ENCODE measurements at places on chromosomes 2 and 18.

DNA sequence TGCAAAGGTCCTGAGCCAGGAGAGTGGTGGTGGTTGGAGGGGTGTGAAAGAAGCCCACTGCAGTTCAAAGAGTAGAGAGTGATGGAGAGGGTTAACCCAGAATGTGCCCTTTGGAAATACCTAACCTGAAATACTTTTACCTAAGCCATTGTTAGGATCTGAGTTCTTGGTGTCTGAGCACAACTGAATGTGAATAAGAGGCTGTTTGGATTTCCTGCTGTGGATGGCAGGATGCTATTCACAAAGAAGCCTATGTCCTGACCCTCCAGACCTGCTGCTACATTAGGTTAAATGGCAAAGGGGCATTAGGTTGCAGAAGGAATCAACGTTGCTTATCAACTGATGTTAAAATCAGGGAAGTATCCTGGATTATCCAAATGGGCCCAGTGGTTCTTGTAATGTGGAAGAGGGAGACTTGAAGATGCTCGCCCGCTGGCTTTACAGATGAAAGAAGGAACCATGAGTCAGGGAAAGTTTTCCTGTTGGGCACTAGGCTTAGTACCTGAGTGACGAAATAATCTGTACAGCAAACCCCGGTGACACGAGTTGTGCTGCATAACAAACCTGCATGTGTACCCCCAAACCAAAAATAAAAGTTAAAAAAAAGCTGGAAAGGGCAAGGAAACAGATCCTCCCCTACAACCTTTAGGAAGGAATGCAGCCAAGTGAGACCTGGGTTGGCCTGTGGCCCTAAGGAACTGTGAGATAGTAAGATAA, 27.2 kb downstream of the ITGA6 start:
- no peak for DNase-seq

DNA sequence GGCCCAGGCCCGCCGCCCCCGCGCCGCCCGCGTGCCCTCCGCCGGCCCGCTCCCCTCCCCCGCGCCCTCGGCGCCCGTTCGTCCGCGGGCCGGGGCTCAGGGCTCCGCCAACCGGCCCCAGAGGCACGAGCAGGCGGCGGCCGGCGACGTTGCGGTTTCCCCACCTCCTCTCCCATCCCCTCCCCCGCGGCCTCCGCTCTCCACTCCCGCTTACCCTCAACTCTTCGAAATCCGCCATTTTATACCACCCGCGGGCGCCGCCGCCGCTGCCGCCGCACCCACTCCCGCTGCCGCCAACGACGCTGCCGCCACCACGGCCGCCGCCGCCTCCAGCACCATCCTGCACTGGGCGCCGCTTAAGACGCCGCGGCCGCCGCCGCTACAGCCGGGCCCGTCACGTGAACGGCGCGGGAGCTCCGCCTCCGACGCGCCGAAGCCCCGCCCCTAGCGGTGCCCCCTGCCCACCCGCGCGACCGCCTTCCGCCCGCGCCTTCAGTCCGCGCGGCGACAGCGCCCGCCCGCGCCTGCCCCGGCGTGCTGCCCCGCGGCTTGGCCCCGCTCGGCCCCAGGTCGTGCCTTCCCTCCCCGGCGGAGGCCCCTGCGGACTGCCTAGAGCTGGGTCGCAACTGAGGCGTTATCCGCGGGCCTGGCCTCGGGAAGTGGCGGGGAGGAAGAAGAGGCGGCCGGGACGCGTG, at the start of the genes KATNAL2 and PIAS2:
KATNAL2 (plus strand) TSS at position 495 of the 695 bp plus-strand sequence. CDS start 29,271 bp downstream, outside the sequence.
PIAS2 (minus strand) TSS at position 400 of the 695 bp plus-strand sequence; CDS start at position 238, 162 bp downstream.
- DNase-seq, result peak; percentile 50

DNA sequence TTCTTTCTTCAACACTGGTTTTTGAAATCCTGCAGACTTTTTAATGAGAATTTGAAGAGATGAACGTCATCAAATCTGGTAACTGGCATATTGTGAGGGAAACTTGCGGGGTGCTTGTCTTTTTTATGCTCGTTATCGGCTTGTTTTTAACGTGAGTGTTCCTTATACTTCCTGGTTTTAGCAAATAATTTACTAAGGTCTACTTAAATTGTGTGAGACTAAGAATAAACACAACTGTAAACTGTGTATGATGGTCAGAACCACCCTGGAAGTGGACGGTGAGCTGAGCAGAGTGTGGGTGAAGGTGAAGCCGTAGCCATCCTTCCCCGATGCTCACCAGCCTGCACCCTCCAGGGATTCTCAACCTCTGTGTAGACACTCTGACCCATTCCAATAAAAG, 82.3 kb upstream of the CDC42EP3 start:
- DNase-seq, result no peak

GRCh38 chr18:48079885-48080284, 149.4 kb upstream of the SMAD2 start:
- no peak for DNase-seq

DNA sequence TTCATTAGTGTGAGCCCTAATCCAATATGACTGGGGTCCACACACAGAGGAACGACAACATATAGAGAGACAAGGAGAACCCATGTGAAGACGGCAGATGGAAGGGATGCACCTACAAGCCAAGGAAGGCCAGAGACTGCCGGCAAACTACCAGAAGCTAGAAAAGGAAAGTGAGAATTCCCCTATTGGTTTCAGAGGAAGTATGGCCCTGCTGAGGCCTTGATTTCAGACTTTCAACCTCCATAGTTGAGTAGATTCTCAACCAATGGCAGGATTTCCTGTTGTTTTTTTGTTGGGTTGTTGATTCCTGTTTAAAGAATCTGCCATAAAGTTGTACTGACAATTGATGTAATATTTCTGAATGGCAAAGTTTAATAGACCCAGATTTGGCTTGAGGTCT, 241.5 kb downstream of the SATB2 start:
- no peak for DNase-seq

DNA sequence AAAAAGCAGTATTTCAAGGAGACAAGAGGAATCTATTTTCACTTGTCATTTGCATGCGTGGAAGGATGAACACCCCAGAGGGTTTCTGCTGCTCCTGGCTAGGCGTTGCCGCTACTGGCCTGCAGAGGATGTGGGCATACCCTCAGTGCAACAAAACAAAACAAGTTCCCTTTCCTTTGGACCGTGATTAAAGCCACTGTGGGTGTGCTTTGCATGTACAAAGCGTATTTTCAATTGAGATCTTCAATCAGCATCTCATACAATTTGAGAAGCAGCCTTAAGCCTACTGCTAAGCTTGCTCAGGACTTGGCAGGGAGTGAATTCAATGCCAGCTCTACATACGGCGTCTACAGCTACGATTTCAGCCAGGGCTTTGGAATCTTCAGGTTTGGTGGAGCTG, 298.4 kb downstream of the LPIN1 start:
- DNase-seq, result no peak

- DNase-seq, result no peak
These were observed 135.0 kb downstream of the TANC1 start for GRCh38 chr2:159103411-159103810.

GRCh38 chr2:10355471-10356438, 53.1 kb downstream of the HPCAL1 start:
- no peak for DNase-seq

GRCh38 chr2:193561054-193561453, 1366.3 kb upstream of the TMEFF2 start:
- no peak for DNase-seq

- DNase-seq, result no peak
These were observed 82.8 kb downstream of the ZNF516 start for GRCh38 chr18:76412010-76412817.

DNA sequence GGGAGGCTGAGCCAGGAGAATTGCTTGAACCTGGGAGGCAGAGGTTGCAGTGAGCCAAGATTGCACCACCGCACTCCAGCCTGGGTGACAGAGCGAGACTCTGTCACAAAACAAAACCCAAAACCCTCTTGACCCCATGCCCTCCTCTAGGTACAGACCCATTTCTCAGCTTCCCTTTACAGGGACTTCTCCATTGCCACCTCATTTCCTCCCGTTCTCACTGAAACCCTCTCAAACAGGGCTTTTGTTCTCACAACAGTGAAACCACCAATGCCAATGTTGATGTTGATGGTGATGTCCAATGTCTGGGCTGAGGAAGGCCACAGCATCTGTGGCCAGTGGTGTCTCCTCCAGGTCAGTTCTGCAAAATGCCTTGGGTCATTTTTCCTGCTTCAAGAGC, 69.0 kb upstream of the ZCCHC2 start:
- DNase-seq, result no peak

GRCh38 chr2:15819562-15820256, 120.6 kb upstream of the MYCN start:
- no peak for DNase-seq

- DNase-seq, result no peak
These were observed 35.8 kb upstream of the METTL21A start for GRCh38 chr2:207660994-207661393.

GRCh38 chr2:235538981-235539380, 45.1 kb downstream of the AGAP1 start:
- DNase-seq, result no peak

DNA sequence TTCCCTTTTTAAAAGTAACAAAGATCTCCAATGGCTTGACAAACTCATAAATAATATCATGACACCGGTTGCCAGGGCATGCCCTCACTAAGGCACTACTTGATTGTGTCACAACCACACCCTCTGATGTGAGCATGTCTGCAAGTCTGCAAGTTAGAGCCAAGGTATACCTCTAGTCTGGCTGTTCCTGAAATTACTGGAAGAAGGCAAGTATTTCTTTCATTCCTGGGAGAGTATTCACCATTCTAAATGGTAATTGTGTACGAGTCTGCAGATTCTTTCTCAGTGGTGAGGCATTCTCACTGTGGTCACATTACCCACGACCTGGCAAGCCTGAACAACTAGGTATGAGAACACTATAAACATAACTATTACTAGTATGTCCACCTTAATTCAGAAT, 25.7 kb upstream of the RNU4ATAC start:
- no peak for DNase-seq

DNA sequence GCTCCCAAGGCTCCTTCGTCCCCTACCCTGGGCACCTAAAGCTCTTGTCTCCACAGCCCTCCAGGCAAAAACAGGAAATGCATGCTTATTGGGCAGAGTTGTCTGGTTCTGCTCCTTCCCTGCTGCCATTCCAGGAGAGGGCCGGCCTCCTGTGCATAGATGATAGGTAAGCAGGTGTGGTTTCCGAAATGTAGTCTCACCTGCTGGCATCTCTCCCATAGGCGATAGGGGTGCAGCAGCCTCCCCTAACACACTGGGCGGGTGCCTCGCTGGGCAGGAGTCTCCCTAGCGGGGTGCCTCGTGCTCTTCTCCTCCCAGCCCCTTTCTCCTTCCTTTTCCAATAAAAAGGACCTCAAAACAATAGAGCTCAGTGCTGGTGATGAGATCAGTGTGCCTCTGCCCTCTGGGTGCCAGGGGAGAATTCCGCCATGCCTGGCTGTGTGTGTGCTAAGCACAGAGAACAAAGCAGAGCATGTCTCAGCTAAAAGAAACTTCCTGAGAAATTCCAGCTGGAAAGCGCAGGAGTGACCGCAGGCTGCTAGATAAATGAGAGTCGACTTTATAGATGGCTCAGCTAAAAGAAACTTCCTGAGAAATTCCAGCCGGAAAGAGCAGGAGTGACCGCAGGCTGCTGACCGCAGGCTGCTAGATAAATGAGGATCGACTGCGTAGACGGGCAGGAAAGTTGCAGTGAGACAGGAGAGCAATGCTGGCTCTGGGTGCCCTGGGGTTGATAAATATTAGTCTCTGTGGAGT, 11.3 kb upstream of the PXDN start:
- no peak for DNase-seq

GRCh38 chr2:9423922-9424272, 443 bp downstream of the CPSF3 start:
- DNase-seq, result no peak

- no peak for DNase-seq
These were observed 28.2 kb downstream of the SOX11 start for GRCh38 chr2:5720426-5720825.

GRCh38 chr2:150621526-150622213, 134.2 kb upstream of the RND3 start:
- DNase-seq, result no peak

GRCh38 chr2:6828299-6828584, 37.5 kb downstream of the CMPK2 start:
- DNase-seq, result peak; percentile 13

- no peak for DNase-seq
These were observed 505.9 kb downstream of the ERBB4 start for GRCh38 chr2:212032536-212033219.

GRCh38 chr2:220962556-220962955, 609.5 kb downstream of the EPHA4 start:
- DNase-seq, result no peak

DNA sequence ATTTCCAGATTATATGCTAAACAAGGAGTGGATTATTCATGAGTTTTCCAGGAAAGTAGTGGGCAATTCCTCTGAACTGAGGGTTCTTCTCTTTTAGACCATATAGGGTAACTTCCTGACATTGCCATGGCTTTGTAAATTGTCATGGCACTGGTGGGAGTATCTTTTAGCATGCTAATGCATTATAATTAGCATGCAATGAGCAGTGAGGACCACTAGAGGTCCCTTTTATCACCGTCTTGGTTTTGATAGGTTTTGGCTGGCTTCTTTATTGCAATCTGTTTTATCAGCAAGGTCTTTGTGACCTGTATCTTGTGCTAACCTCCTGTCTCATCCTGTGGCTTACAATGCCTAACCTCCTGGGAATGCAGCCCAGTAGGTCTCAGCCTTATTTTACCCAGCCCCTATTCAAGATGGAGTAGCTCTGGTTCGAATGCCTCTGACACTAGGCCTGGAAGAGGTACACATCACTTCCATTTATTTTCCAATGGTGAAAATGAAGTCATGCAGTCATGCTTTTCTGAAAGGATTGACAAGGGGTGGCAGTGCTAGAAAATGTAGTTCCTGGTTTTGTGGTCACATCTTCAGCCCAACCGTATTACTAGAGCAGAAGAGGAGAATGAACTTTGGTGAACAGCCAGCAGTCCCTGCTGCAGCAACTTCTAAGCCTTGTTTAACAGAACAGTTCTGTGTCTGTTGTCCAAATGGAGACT, 26.6 kb upstream of the ITGA4 start:
- no peak for DNase-seq

GRCh38 chr2:217248312-217248935, 388.6 kb upstream of the TNP1 start:
- no peak for DNase-seq

DNA sequence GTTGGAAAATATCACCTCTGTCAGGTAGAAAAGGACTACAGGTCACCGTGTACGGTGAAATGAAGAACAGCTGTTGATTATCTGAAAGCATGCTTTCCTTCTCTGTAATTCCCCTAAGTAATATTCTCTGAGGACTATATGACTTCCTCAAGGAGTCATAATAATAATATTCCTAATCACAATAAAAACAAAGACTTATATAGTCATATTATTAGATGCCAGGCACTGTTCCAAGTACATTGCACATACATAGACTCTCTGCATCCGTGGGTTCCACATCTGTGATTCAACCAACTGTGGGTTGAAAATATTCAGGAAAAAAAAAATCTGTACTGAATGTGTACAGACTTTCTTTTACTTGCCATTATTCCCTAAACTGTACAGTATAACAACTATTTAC, 512.4 kb upstream of the ID2 start:
- no peak for DNase-seq

DNA sequence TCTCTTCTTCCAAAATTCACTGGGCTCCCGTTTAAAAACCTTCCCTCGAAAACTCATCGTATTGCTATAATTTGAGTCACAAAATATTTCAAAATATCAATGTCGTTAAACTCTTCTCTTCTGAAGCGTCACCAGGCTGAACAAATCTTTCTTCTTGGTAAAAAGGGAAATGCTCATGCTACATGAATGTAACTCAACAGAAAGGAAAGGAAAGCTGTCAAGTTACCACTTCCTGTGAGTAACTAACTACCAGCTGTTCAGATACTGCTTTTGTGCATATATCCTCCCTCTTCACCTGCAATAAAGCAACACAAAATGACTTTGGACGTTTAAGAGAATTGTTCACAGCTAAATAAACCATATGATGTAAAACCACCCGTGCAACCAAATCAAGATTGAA, 95.4 kb downstream of the DOCK10 start:
- DNase-seq, result no peak

Data from HuH-7 (cell line).